ENCODE measurements at places on chromosomes 13 and 19. TPM values are rescaled to one million over a fixed set of nuclear protein-coding genes. Genes with fewer than 3 reads are reported as not detected.

DNA sequence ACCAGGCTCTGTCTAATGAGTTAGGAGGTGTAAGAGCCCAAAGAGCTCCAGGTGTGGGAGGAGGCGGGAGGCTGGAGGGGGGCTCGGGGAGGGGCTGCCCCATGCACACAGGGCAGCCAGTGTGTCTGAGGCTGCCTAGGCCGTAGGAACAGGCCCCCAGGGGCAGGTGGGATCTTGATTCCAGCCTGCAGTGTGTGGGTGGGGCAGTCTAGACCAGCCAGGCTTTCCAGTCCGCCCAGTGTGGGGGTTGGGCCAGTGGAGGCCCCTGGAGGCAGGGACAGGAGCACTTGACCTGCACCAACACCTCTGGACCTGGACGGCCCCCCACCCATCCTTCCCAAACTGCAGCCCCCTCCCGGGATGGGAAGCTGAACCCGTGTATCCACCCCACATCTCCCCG lies 5.4 kb upstream of the CAMSAP3 start:
- H3K4me1 ChIP-seq, result no peaks in the 10 kb centered on the region
- no peak overlapping the region for H3K4me3 ChIP-seq
- no peaks in the 10 kb centered on the region for H3K27me3 ChIP-seq
- H3K36me3 ChIP-seq, result no peaks in the 10 kb centered on the region

DNA sequence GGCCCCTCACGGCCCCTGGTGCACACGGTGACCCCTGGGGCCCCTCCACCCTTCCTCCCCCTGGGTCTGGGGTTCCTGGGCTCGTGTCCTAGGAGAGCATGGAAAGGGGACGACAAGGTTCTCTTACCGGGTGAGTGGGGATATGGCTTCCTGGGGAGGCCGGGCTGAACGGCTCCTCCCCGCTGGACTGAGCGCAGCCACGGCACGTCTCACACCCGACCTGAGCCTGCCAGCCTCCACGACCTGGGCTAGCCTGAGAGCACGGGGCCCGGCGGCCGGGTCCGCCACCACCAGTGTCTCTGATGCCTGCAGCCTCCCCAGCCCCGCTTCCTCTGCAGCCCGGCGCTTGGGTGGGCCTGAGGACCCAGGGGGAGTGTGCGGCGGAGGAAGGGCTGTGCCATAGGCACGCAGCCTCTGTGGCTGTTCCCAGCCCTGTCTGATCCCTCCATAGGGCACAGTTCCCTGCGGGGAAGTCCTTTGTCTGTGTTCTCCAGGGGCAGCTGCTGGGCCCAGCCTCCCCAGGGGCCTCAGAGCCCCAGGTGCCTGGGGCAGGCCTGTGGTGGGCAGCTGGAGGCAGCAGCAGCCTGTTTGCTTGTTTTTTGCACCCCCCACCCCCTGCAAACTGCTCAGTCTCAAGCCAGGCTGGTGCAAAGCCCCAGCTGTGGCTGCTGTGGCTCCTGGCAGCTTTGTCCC lies 15.0 kb downstream of the PLIN4 start:
- no peak overlapping the region for H3K4me3 ChIP-seq
- H3K27me3 ChIP-seq, result no peaks in the 10 kb centered on the region
- peaks cover 20% of the 10 kb centered on the region for H3K36me3 ChIP-seq
- H3K4me1 ChIP-seq, result no peaks in the 10 kb centered on the region

- DNase-seq, result no peak
- no peaks in the 10 kb centered on the region for H3K4me1 ChIP-seq
- H3K27ac ChIP-seq, result no peak overlapping the region
- no peaks in the 10 kb centered on the region for H3K27me3 ChIP-seq
- no peaks in the 10 kb centered on the region for H3K36me3 ChIP-seq
Observed at GRCh38 chr13:80778297-80778696, 437.4 kb upstream of the SPRY2 start.

DNA sequence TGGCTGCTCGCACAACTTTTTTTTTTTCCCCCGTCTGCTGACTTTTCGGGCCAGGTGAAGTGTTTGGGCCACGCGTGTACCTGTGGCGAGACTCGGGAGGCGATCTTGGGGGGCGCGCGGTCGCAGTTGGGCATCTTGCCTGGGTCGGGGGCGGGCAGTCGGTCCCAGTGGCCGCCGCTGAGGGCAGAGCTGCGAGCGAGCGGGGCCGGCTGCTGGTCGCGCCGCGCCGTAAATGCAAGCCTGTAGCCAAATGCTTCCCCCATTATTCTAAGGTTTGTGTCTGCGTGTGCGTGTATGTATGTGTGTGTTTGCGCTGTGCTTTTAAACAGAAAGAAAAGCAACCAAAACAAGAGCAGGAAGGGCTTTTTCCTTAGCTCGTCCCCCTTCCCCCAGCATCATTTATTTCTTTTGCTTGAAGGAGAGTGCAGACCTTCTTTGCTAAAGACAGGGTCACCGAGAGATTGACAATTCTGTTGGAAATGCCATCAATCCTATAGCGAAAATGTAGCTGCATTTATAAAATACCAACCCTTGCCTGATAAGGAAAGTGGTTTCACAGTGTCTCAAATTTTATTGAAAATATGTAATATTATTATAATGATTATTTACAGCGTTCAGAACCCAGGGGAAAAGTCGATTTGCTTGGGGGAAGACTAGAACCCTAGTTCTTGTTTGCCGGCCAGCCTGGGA lies 143.2 kb upstream of the ZNF536 start:
- no peak for DNase-seq
- peak overlapping the region; percentile 64 for H3K4me3 ChIP-seq
- peaks cover 47% of the 10 kb centered on the region for H3K27me3 ChIP-seq
- no peaks in the 10 kb centered on the region for H3K4me1 ChIP-seq
- H3K36me3 ChIP-seq, result no peaks in the 10 kb centered on the region

GRCh38 chr13:108895220-108895704 lies 265.9 kb downstream of the MYO16 start:
- H3K4me3 ChIP-seq, result no peak overlapping the region
- no peaks in the 10 kb centered on the region for H3K27me3 ChIP-seq
- no peaks in the 10 kb centered on the region for H3K4me1 ChIP-seq
- DNase-seq, result no peak

DNA sequence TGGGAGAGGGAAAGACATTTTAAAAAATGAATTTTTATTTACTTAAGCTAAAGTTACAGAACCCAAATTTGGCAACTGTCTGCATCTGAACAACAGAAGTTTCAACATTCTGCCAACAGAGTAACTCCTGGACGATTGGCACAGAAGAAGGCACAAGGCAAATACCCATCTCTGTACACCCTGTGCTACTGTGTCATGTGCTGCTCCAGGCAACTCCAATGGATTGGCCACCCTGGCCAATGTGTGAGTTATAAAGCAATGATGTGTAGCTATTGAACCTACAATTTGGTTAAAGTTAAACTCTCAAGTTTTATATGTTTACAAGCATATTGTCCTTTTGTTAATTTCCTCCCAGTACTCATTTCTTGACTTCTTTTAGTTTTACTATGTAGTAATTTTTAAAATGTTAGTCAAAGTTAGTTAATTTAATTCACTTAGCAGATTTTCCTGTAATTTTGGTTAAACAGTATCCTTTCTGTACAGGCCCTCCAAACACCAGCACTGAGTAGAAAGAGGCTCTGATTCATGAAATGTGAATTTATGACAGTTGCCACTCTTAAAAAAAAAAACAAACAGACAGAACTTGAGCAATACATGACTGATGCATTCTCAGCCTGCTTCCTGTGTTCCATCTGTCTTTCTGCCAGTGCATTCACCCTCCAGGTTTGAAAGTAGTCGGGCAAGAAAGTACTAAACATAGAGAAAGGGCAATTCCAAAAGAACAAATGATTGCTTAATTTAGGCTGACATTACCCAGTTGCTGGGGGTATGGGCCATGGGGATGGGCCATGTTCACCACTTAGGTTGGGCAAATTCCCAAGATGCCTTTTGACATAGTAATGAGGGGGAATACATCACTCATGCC lies 5.9 kb downstream of the STARD13 start:
- no peaks in the 10 kb centered on the region for H3K36me3 ChIP-seq
- no peak overlapping the region for H3K4me3 ChIP-seq

Gene KASH5
- total RNA-seq, result 0.39 TPM

Gene FGF22
- 0.72 TPM for total RNA-seq

Gene PRR22
- 8.1 TPM for total RNA-seq

All from H9 (cell line).